ENCODE measurements at places on chromosomes 11 and 22. TPM values are rescaled to one million over a fixed set of nuclear protein-coding genes. Genes with fewer than 3 reads are reported as not detected.

THAP7 gene
- total RNA-seq = 23.7 TPM

CCDC81 gene
- total RNA-seq = 0.83 TPM

C11orf86 gene
- total RNA-seq = not detected

MPPED2 gene
- 0.63 TPM for total RNA-seq

MISFA gene
- total RNA-seq = 1.1 TPM

C1QTNF5 gene
- not detected for total RNA-seq

HTR3B gene
- total RNA-seq = not detected

MUC5AC gene
- not detected for total RNA-seq

GRIA4 gene
- total RNA-seq = not detected

GRCh38 chr22:42857845-42858481 lies 890 bp upstream of the ARFGAP3 start:
- H3K27me3 ChIP-seq = no peaks in the 10 kb centered on the region
- peak overlapping the region; percentile 38 for H3K4me3 ChIP-seq
- peaks cover 10% of the 10 kb centered on the region for H3K4me1 ChIP-seq
- no peak overlapping the region for H3K27ac ChIP-seq
- peaks cover 5% of the 10 kb centered on the region for H3K36me3 ChIP-seq

DNA sequence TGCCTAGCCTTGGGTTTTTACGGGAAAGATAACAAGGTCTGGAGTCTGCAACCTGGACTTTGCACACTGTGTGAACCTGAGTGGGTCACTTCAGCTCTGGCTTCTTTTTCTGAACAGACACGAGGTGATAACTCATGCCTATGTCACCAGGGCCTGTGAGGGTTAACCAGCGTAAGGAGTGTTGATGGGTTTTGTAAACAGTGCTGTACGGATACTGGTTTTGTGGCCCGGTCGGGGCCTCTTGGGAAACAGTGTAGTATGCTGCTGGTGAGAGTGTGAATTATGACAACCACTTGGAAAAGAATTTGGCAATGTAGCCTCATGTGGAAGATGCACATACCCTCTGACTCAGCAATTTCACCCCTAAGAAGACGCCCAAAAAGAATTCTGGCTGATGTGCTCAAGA lies 266.8 kb downstream of the MN1 start:
- H3K27ac ChIP-seq = no peak overlapping the region
- no peaks in the 10 kb centered on the region for H3K4me1 ChIP-seq
- no peaks in the 10 kb centered on the region for H3K36me3 ChIP-seq
- no peak for DNase-seq

DNA sequence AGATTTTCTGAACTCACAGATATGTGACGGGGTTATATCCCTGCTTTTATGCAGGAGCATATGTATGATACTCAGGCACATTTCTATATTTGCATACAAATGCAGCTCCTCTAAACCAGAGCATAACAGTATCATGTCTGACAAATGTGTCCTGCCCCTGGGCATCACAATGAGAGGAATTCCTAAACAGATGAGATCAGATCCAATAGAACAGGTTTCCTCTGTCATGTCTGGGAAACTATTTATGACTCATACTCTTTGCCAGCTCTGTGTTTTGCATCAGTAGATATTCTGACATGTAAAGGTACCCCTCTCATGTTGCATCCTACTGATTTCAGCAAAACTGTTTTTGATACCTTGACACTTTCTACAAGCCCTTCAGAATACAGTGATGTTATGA lies 29.4 kb downstream of the SYT9 start:
- H3K36me3 ChIP-seq = no peaks in the 10 kb centered on the region
- no peak overlapping the region for H3K27ac ChIP-seq
- no peak overlapping the region for H3K4me3 ChIP-seq
- peaks cover 15% of the 10 kb centered on the region for H3K27me3 ChIP-seq
- no peak for DNase-seq

DNA sequence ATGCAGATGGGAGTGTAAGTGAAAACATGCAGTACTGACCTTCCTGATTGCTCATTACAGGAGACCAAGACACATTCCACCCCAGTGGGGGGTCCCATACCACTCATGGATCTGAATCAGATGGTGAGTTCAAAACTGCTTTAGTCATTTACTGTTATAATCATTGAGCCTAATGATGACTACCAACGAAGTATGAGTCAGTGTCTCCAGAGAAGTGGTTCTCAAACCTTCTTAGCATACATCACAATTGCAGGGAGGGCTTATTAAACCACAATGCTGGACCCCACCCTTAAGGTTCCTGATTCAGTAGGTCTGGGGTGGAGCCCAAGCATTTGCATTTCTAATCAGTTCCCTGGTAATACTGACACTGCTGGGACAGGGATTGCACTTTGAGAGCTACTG lies 75.8 kb downstream of the CD44 start:
- no peak overlapping the region for H3K4me3 ChIP-seq
- H3K27ac ChIP-seq = peak overlapping the region; percentile 83
- DNase-seq = peak; percentile 74
- H3K27me3 ChIP-seq = no peaks in the 10 kb centered on the region
- H3K4me1 ChIP-seq = peaks cover 68% of the 10 kb centered on the region
- H3K36me3 ChIP-seq = peaks cover 94% of the 10 kb centered on the region

GRCh38 chr22:47067321-47067890 lies 305.0 kb downstream of the TBC1D22A start:
- no peaks in the 10 kb centered on the region for H3K27me3 ChIP-seq
- H3K4me3 ChIP-seq = no peak overlapping the region
- no peak overlapping the region for H3K27ac ChIP-seq
- H3K36me3 ChIP-seq = peaks cover 12% of the 10 kb centered on the region

DNA sequence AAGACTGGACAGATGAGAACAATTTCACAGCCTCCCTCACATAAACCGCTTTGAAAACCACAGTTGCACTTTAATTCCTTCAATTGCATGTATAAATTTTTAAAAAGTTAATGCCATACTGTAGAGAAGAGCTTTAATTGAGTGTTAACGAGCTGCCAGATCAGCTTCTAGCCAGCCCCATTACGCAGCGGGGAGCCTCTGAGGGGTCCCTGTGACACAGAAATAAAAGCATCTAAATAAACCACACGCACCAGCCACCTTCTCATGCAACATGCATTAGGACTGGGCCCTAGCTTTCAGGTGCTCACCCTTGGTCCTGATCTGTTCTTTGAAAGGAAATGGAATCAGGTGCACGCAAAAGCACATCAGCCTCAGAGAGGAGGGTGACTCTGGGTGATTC lies 111.7 kb downstream of the SPATA19 start:
- H3K4me3 ChIP-seq = no peak overlapping the region
- no peak for DNase-seq
- no peaks in the 10 kb centered on the region for H3K36me3 ChIP-seq
- no peaks in the 10 kb centered on the region for H3K27me3 ChIP-seq

DNA sequence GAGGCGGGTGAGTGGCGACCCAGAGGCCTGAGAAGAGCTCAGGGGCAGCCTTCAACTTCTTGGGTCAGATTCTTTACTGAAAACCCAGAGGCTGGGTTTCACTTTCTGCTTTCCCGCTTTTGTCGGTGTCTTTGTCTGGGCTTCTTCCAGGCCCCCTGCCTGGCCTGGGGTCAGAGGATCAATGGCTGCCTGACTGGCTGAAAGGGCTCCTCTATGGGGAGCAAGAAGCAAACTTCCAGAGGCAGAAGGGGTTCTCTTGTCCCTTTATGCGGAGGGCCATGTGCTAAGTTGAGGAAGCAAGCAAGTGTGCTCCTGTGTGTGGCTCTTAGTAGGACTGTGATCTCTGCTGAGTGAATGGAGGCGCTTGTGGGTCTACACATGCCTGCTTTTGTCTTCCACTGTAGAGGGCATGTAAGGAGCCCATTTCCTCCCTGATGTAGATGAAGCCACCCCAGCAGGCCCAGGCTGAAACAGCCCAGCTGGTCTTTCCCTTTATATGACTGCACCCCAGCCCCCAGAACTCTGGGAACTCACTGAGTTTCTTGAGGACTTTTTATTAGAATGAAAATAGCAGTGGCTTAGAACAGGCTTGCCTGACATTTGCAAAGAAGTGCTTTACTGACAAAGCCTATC lies 1.0 kb upstream of the PKNOX2 start:
- DNase-seq = no peak
- H3K4me3 ChIP-seq = peak overlapping the region; percentile 17
- no peak overlapping the region for H3K27ac ChIP-seq
- H3K4me1 ChIP-seq = peaks cover 21% of the 10 kb centered on the region

DNA sequence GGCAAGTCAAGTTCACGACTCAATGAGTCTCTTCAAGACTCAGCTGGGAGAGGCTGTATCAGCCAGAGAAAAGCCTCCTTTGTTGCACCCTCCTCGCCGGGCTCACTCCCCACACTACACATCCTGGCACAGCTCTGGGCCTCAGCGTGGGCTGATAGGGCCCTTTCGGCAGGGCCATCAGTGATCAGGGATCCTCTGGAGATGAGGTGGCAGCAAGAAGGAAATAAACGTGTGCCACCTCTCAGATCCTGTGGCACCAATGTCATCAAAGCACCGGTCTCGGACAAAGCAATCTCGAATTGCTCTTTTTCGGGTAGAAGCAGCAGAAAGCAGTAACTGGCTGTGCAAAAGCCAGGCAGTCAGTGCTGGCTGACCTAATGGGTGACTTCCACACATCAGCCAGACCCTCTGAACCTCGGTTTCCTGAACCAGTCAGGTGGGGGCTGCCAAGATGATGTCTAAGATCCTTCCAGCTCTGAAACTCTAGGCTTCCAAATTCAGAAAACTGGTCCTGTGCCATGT lies 2.1 kb downstream of the EHD1 start:
- peaks cover 71% of the 10 kb centered on the region for H3K4me1 ChIP-seq
- peak; percentile 74 for DNase-seq
- peak overlapping the region; percentile 84 for H3K27ac ChIP-seq
- H3K4me3 ChIP-seq = peak overlapping the region; percentile 99

DNA sequence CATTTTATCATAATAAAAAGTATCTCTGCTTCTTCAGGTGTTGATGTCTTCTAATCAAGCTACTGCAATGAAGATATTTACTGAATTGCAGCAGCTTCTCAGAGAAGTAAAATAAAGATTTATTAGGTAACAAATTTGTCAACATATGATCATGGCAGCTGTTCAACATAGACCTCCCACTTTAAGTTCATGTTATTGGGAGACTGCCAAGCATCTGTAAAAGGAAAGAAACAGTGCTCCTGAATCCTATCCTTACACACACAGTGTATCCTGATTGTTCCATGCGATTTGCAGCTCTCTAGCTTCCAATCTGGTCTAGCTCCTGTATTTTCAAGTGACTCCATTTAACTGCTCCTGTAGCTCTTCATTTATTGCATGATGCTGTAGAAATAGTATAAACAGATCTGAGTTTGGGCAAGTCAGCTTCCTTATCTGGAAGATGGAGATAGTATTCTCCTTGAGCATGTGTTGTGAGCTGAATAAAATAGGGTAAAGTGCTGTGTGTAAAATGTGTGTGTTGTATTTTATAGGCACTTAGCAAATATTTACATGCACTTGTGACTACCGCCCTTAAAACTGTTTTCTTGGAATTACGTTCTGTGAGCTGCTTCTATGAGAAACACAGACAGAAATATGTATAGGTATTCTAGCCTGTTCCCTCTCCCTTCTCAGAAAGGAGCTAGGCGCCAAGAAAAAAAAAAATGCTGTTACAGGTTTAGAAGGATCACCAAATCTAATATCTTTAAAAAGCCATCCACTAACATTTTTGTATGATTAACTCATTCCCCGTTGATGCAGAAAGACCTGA lies 290.6 kb downstream of the JRKL start:
- no peaks in the 10 kb centered on the region for H3K27me3 ChIP-seq
- no peaks in the 10 kb centered on the region for H3K36me3 ChIP-seq
- no peak overlapping the region for H3K27ac ChIP-seq
- no peak overlapping the region for H3K4me3 ChIP-seq
- no peak for DNase-seq

- no peaks in the 10 kb centered on the region for H3K27me3 ChIP-seq
- peak overlapping the region; percentile 87 for H3K27ac ChIP-seq
- DNase-seq = no peak
- peaks cover 30% of the 10 kb centered on the region for H3K4me1 ChIP-seq
- peak overlapping the region; percentile 92 for H3K4me3 ChIP-seq
- peaks cover 19% of the 10 kb centered on the region for H3K36me3 ChIP-seq
Observed at GRCh38 chr11:65917434-65918210, 1.2 kb downstream of the C11orf68 start.

DNA sequence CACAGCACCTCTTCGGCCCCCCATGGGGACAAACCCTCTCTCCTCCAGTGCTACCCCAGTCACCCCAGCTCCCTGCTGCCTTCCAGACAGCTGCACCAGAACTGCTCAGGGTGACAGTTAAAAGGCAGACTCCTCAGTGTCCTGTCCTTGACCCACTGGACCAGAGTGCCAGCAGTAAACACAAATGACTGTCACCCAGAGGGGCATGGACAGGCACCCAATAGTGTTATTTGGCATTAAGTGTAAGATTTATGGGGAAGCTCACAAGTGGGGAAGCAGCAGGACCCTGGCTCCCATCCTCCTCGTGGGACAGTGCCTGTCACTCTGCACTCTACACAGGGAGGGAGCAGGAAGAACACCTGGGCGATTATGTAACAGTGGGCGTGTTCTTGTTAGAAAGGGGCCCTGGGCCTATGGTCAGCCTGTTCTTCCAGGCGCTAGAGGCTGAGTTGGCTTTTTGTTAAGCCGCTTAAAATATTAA lies 5.0 kb downstream of the RPS19BP1 start:
- H3K27me3 ChIP-seq = no peaks in the 10 kb centered on the region
- DNase-seq = no peak
- H3K4me3 ChIP-seq = no peak overlapping the region
- H3K27ac ChIP-seq = peak overlapping the region; percentile 84

GRCh38 chr11:22878039-22878438 lies 17.8 kb upstream of the CCDC179 start:
- H3K27ac ChIP-seq = no peak overlapping the region
- no peaks in the 10 kb centered on the region for H3K36me3 ChIP-seq
- H3K27me3 ChIP-seq = no peaks in the 10 kb centered on the region
- DNase-seq = no peak
- H3K4me1 ChIP-seq = no peaks in the 10 kb centered on the region
- no peak overlapping the region for H3K4me3 ChIP-seq

DNA sequence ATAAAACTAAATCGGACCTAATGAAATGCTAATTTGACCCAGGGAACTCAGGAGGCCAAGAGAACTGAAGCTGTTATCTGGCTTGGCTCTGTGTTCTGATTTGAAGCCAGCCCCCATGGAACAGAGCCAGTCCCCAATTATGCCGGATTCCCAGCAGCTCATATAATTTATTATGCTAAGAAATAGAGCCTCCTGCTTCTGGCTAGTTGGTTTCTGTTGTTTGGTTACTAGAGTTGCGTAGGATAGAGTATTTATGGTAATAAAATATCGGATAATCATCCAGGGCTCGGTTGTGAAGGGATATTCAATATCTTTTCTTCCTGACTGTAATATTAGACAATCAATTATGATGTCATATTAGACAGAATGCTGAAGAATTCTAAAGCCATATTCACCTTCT lies 120.4 kb upstream of the TTC12 start:
- H3K27me3 ChIP-seq = peaks cover 5% of the 10 kb centered on the region
- no peak for DNase-seq
- no peak overlapping the region for H3K4me3 ChIP-seq
- no peaks in the 10 kb centered on the region for H3K4me1 ChIP-seq
- no peaks in the 10 kb centered on the region for H3K36me3 ChIP-seq

- no peak overlapping the region for H3K27ac ChIP-seq
- DNase-seq = no peak
- peaks cover 62% of the 10 kb centered on the region for H3K27me3 ChIP-seq
- H3K4me1 ChIP-seq = peaks cover 10% of the 10 kb centered on the region
Observed at GRCh38 chr11:12694183-12694531, 19.9 kb downstream of the TEAD1 start.
